ENCODE measurements at places on chromosomes 5 and 9.

GRCh38 chr5:75734913-75735789, 17.9 kb upstream of the POC5 start:
- DNase-seq, result peak; percentile 58

DNA sequence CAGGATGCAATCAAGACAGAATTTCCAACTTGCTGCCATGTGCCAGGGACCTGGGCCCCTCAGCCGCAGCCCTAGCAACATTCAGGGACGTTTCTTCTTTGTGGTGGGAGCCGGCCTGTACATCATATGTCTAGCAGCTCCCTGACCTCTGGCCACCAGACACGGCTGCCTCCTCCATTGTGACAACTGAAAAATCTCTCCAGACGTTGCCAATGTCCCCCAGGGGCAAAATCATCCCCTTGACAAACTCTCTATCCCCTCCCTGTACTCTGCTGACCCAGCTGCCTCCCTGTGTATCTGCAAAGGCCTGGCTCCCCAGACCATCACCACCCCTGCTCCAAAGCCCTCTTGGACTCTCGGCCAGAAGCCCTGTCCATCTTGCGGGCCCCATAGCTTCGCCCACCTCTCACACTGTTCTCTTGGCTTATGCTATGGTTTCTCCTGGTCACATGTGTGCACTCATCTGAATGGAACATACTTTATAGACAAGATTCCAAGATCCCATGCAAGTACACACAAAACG, 40.8 kb downstream of the BICD2 start:
- no peak for DNase-seq

DNA sequence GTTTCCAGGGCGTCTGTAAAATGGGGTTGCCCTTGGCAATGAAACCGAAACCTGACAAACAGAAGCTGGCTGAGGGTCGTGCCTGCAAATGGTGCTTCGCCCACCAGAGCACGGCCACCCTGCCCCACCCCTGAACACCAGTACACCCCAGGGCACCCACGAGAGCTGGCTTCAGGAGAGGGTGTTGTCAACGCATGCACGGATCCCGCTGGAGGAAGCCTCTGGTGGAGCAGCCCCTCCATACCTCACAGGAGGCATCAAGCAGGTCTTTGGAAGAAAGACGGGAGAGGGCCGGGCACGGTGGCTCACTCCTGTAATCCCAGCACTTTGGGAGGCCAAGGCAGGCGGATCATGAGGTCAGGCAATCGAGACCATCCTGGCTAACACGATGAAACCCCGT, 8.6 kb downstream of the SLC6A3 start:
- no peak for DNase-seq

GRCh38 chr5:135309391-135310327, 89.4 kb downstream of the MACROH2A1 start:
- no peak for DNase-seq

GRCh38 chr5:34031117-34031516, 11.9 kb downstream of the C1QTNF3 start:
- DNase-seq, result no peak

GRCh38 chr5:139668064-139668880, 20.1 kb downstream of the CXXC5 start:
- DNase-seq, result no peak

DNA sequence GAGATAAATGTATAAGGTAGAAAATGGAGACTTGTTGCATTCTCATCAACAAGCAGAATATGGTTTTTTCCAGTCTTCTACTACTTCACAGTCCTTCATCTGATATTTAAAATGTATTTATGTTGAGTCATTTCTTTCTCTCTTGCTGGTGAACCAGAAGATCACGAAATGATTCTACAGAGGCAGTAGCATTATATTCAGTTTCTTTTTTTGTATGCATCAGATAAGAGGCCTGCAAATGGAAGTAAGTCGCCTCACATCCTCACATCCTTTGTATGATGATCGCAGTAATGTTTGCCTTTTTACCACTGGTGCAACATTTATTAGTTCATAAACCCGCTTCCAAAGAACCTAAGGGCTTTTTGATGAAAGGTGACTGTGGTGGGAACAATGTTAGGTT, 22.1 kb upstream of the IL13 start:
- no peak for DNase-seq

GRCh38 chr9:131236161-131236560, 40.1 kb downstream of the FAM78A start:
- DNase-seq, result no peak

GRCh38 chr9:108297073-108297472, 558.7 kb downstream of the ACTL7B start:
- peak; percentile 35 for DNase-seq

DNA sequence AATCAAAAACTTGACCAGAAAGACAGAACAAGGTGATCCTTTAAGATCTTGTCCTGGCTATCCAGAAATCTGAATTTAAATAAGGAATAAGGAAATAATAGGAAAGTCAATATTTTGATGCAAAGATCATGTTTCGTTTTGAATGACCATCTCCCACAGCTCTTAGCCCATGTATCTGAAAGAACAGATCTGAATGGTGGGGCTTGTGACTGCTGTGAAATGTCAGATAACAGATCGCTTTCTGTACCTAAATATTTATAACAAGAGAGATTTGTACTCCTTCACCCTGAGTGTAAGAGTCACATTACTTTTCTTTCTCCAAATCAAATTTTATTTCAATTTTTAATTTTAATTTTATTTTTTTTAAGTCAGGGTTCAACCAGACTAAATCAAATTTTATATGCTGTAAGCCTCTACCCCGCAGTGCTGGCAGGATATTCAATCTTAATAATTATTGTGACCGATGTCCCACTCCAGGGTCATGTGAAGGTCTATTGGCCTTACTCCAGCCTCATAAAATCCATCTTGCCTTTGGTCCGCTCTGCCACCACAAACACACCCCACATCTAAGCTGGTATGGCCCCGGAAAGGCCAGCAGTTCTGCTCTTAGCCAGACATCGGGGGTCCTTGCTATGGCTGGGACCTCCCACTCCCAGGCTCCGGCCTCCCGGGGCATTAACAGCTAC, 7.0 kb upstream of the SLC26A2 start:
- DNase-seq, result no peak

- no peak for DNase-seq
Measured at GRCh38 chr5:135373736-135374515, 25.1 kb downstream of the MACROH2A1 start.

GRCh38 chr5:14959399-14960119, 88.0 kb upstream of the ANKH start:
- DNase-seq, result peak; percentile 32

DNA sequence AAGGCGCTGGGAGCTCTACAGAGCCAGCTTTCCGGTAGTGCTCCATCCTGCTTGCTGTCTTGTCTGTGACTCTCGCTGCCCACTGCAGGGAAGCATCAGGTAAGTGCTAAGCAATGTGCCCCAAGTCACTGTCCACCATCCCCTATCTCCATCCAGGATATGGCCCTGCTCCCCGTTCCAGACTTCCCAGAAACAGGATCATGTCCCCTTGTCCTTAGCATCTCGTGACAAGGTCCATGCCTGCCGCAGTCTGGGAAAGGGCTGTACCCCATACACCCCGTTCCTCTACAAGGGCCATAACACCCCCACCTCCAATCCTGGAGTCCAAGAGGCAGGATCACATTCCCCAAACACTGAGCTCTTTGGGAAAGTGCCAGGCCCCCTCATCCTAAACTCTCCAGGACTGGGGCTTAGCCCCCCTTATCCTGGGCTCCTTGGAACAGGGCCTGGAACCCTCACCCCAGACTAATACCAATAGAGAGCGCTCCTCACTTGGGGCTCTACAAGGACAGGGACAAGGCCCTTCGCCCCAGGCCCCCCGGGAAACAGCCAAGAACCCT, 566 bp downstream of the RPP25L start:
- DNase-seq, result no peak

DNA sequence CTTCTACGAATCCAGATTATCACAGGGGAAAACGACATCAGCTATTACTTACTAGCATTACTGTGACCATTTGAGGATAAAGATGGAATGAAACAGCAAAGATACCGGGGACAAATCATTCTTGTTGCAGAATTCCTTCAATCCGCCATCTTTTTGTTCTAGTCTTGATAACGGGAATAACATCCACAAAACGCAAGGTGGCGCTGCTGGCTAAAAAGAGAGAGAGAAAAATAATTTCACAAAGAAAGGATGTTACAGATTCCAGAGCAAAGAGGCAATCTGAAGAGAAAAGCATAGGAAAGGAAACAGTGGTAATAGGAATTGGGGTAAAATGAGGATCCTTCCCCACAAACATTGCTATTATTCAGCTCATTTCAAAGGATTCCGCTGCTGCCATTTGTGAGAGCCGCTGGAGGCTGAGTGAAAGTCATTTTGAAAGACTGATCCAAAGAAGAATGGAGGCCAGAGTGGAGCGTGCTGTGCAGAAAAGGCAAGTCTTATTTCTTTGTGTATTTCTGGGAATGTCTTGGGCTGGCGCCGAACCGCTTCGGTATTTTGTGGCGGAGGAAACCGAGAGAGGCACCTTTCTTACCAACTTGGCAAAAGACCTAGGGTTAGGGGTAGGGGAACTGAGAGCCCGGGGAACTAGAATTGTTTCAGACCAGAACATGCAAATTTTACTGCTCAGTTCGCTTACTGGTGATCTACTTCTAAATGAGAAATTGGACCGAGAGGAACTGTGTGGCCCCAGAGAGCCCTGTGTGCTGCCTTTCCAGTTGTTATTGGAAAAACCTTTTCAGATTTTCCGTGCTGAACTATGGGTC, at the start of gene PCDHB7:
PCDHB7 (plus strand) TSS at position 264 of the 824 bp plus-strand sequence; CDS start at position 456, 192 bp downstream.
- peak; percentile 17 for DNase-seq

GRCh38 chr9:107485458-107486043, 4.0 kb downstream of the KLF4 start:
- DNase-seq, result no peak

DNA sequence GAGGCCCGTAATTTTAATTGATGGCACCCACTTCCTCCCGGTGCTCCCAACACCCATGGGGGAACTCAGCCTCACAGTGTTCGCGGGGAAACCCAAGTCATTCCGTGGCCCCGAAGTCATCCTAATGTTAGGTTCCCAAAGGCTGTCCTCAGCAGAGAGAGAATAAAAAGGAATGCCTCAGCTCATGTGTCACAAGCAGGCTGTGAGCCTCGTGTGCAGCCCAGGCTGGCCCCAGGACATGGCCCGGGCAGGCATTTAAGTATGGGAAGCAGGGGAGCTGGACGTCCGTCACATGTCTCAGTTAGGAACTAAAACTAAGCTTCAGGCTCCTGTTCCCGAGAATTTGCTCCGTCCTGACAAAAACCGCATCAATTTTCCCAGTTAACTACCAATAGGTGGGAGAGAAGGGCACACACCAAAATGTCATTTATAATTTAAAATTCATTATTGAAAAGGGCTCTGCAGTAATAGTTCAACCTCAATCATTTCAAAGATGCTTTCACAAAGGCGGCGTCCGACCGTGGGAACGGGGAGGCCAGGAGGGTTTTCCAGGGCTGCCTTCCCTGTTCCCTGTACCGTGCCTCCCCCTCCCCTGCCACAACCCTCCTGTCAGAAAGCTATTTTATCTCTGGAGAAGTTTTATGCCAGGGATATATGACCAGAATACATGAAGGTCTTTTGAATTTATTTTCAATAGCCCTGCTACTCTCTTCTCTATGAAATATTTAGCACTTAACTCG, 137.3 kb downstream of the FSTL4 start:
- no peak for DNase-seq

DNA sequence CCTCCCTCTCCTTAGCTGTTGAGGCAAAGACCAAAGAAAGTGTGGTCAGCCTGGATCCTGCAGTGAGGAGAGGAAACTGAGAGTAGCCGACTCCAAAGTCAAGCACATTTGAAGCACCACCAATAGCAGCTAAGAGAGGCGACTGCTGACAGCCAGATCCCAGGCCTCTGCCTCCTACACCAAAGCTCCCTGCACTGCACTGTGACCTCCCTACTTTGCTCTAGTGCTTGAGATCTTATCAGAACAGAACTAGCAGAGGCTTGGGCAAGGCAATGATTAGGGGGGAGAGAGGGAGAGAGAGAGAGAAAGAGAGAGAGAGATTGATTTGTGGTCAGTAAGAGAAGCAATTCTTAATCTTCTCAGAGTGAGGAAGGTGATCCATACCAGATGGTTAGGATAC, 216.3 kb downstream of the CDK5RAP2 start:
- DNase-seq, result peak; percentile 29

DNA sequence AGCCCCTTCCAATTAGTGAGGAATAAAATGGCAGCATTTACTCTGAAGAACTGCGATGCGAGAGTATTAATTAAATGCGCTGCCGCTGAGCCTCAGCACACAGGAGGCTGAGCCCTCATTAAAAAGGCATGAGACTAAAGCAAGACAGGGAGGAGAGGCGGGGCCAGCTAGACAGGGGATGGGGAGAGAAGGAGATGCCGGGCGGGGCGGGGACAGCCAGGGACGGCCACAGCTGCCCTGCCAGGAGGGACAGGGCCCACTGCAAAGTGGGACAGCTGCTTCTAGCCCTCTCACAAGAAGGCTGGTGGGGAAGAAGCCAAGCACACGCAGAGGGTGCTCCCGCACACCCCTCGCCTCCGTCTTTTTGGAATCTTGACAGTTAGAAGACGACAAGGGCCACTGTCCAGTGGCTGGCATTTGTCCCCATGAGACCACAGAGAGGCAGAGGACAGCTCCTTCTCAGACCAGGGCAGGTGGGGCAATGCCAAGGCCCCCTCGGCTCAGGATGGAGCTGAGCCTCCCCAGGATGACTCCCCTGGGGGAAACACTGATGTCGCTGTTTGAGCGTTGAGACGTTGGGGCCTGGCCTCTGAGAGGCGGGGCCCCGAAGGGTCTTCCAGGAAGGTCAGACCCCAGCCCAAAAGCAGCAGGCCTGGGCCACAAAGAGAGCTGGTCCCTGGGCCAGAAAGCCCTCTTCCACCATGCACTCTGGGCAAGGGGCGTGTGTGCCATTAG, 26.9 kb downstream of the ADAMTS2 start:
- DNase-seq, result no peak

DNA sequence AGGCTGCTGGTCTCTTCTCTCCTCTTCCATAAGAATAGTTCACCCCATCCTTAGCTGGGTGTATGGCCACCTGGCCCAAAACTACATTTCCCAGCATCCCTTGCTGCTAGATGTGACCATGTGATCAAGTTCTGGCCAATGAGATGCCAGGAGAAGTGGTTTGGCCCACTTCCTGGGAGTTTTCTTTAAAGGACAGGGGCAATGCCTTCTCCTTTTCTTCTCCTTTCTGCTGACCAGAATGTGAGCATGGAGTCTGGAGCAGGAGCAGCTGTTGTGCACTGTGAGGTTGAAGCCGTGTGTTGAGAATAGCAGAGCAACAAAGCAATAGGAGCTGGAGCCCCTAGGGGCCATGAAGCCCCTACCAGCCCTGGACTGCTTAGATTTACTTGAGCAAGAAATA, 36.8 kb downstream of the C9orf50 start:
- DNase-seq, result peak; percentile 94

DNA sequence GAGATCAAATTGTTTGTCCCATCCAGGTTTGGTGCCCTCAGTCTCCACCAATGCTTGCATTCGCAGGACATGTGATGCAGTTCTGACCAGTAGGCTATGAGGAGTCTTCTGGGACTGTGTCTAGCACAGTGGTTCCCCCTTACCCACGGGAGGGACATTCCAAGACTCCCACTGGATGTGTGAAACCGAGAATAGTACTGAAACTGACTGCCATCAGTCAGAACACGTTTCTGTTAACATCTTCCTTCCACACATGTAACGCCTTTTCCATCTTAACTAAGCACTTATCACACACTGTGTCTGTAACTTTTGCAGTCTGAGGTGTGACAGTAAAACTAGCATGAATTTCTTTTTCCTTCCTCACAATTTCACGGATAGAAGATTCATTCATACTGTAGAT, 74.7 kb downstream of the PTTG1 start:
- no peak for DNase-seq

- DNase-seq, result peak; percentile 92
Measured at GRCh38 chr9:110650991-110651411, 17.6 kb upstream of the MUSK start.

- DNase-seq, result no peak
Measured at GRCh38 chr5:125402787-125403186, 656.3 kb upstream of the ZNF608 start.

Measured in choroid plexus epithelial cell (primary cell).